ENCODE measurements at places on chromosomes 6 and 20.

DNA sequence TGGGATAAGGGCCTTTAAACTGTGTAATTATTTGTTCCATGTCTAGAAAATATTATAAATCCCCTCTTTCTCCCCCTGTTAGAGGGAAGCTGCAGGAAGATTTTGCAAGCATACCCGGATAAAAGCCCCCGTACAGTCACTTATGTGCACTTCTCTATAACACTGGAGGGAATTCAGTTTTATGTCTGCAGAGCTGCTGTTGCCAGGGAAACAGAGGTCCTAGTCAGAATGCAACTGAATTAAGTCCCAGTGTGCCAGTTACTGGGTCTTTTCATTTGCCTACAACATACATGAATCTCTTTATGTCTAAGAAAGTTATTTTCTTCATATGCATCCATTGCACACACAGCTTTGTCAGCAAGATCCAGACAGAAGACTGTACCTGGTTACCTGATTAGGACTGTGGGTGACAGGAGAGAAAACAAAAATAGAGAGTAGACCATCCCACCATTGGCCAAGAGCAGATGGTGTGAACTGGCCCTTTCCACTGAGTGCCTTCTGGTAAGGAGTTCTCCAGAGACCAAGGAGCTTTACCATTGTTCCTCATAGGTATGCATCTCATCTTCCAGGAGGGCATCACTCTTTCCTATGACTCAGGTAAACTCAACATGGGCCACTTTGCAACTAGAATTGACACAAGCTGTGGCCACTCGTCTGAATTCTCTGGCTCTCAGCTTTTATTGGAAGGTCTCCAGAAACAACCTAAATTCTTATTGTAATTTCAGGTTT, 180.8 kb upstream of the PHACTR1 start:
- DNase-seq = no peak

DNA sequence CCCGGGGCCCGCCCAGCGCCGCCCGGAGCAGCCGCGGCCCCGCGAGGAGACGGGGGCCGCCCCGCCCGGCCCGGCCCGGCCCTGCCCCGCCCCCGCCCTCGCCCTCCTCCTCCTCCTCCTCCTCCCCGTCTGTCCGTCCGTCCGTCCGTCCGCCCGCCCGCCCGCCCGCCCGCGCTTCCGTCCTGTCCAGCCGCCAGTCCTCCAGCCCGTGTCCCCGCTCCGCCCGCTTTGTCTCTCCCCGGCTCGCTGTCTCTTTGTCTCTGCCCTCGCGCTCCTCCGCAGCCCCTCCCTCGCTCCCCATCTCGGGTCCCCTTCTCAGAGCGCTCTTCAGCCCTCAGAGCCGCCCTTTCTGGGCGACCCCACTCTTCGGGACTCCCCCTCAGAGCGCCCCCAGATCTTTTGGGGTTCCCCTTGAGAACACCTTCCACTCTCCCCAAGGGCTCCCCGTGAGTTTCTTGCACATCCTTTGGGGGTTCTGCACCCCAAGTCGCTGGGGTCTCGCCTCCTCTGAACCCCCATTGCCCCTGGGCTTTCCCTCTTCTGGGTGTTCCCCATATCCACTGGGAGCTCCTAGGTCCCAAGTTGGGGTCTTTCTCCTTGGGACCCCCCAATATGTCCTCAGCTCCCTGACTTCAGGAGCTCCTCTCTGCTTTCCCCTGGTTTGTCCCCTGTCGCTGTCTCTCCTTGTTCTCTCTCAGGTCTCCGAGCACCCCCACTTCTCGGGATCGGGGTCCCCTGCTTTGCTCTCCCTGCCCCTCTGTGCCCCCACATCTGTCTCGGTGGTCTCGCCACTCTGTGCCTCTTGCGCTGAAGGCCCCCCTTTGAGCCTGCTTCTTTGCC, 79.5 kb upstream of the MYL9 start:
- DNase-seq = peak; percentile 38

GRCh38 chr6:70282312-70282918, 20.5 kb downstream of the COL9A1 start:
- no peak for DNase-seq

DNA sequence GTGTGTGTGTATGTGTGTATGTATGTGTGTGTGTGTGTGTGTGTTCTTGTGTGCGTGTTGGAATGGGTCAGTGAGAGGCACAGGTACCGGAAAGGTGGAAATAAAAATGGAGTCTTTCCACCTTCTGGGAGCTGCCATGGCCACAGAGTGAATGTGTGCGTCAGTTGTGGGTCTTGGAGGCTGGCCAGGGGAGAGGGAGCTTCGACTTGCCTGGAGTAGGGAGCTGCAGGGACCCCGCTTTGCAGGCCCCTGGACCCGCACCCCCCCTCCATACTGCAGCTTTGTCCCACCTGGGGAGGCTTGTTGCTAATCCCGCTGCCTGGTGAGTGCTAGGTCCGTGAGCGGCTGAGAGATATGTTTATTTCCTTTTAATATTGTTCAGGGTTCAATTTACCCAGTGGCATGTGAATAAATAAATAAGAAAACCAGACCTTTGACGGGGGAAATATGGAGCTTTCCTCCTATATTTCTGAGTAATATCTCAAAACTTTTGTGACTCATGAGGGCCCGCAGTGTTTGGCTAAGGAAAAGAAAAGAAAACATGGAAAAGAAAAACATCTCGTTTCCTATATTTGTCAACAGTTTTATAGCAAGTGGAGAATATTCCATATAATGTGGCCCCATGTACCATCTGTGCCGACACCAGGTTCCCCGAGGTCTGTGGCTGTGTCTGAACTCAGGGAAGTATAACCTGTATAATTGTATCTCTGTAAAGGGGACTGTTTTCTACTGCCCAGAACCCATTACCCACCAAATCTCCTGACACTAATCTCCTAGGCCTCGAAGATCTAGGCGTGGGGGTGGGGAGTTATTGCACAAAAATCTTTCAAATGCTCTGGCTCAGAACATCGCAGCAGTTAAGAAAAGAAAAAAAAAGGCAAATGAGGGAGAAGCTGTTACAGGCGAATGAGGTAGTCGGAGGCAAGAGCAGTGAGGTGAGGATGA, 24.6 kb upstream of the CCDC167 start:
- no peak for DNase-seq

- DNase-seq = no peak
These were observed 53.5 kb downstream of the BCAS4 start for GRCh38 chr20:50848341-50848808.

DNA sequence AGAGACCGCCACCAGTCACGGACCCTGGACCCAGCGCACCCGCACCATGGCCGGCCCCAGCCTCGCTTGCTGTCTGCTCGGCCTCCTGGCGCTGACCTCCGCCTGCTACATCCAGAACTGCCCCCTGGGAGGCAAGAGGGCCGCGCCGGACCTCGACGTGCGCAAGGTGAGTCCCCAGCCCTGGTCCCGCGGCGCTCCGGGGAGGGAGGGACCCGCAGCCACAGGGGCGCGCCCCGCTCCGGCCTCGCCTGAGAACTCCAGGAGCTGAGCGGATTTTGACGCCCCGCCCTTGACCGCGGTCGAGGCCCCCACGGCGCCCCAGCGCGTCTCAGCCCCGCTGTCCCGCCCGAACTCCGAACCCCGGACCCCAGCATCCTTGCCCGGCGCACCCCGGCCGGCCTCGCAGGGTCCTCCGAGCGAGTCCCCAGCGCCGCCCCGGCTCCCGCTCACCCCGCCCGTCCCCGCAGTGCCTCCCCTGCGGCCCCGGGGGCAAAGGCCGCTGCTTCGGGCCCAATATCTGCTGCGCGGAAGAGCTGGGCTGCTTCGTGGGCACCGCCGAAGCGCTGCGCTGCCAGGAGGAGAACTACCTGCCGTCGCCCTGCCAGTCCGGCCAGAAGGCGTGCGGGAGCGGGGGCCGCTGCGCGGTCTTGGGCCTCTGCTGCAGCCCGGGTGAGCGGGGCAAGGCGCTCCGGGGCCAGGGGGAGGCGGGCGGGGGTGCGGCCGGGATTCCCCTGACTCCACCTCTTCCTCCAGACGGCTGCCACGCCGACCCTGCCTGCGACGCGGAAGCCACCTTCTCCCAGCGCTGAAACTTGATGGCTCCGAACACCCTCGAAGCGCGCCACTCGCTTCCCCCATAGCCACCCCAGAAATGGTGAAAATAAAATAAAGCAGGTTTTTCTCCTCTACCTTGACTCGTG, at the start of gene OXT:
TSS of gene OXT (plus strand) at position 11 of the 920 bp plus-strand sequence. CDS start at position 47, 36 bp downstream.
- no peak for DNase-seq

- DNase-seq = peak; percentile 53
These were observed 396 bp downstream of the RNASET2 start for GRCh38 chr6:166955865-166956443.

DNA sequence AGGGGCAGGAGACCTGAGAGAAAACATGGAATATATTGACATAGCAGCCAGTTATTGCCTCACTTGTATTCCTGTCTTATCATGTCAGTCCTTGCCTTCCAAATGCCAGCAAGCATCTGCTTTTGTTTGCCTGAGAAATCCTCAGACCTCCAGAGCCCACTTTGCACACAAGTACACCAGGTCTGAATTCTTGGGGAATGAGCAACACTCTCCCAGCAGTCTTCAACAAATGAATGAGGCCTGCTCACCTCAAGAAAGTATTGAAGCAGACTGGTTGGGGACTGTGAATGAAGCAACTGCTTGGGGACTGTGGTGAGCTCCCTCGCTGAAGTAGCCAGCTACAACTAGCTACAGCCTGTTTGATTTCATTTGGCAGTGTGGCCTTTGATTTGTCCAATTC, 172.8 kb upstream of the SPTLC3 start:
- no peak for DNase-seq

GRCh38 chr20:24185791-24186190, 197.2 kb upstream of the GGTLC1 start:
- no peak for DNase-seq

DNA sequence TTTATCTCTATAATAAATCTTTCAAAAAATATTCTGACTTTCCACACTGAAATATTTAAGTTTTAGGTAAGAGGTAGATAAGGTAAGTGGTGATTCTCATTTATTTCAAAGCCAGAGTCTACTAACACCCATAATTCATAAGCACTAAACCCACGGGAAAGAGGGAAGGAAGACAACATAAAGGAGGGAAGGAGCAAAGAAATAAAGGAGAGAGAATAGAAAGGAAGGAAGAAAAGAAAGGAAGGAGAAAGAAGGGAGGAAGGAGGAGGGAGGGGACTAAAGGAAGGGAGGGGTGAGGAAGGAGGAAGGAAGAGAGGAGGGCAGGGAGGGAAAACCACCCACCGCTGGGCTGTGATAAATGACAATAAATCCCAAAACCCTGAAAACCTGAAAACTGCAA, 25.2 kb downstream of the MAP3K5 start:
- DNase-seq = no peak

DNA sequence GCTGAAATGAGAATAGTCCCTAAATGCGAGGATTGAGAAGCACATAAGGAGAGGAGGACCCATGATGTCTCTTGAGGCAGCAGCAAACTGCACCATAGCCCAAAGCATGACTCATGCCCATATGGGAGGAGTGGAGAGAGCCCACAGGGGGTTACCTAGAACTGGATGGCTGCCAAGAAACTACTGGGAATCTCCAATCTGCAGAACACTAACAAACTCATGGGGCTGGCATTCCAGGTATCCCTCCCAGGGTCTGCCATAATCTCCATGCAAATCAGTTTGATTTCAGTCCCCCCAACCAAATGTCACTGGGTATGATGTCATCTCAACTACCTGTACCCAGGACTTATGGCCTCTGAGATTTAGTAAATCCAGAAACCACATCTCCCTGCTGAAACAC, 410.5 kb downstream of the PTPRT start:
- no peak for DNase-seq

DNA sequence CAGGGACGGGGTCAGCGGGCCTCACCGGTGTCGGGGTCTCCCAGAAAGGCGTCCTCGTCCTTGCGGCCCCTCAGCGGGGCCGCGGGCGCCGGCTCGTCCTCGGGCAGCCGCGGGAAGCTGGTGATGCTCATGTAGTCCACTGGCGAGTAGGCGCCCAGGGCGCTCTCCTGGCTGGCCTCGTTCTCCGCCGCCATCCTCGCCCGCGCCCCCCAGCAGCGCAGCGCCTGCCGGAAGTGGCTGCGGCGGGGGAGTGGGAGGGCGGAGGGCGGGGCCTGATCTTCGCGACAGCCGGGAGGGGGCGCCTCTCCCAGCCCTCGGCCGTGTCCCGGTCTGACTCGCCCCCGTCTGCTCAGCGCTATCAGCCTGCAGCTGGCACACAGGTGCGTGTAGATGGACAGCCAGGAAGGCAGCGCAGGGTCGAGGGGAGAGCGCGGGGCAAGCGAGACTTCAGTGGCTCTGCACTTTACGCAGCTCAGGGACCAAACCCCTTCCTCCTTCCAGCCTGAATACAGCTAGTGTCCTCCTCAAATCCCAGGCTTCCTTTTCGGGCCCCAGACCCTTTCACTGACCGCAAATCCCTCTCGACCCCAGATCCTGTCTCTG, at the start of gene GGT7:
TSS of gene GGT7 (minus strand) at position 235 of the 603 bp plus-strand sequence. CDS start at position 194, 41 bp downstream.
- DNase-seq = peak; percentile 72

GRCh38 chr6:156336089-156336488, 441.1 kb upstream of the ARID1B start:
- DNase-seq = no peak

DNA sequence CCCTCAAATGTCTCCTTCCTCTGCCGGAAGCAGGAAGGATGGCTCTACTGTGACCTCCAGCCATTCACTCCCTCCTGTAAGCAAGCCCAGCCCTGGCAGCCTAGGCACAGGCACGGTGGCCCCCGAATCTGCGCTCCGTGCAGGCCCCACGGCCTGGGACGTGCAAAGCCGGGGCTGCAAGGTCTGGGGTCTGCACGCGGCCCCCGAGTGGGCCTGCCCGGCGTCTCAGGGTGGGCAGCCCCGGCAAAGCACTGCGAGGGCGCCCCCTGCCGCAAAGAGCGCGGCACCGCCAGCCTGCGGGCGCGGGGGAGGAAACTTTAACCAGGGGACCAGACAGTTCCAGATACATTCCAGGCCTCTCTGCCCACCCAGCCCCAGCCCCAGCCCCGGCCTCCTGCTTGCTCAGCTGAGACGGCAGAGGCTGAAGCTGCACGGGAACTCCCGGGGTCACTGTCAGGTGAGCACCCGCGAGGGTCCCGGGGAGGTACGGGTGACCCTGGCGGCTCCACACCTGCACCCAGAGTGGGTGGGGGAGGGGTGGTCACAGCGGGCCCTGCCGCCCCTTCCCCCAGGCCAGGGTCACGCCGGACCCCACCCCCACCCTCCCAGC, 98.8 kb downstream of the ASXL1 start:
- DNase-seq = no peak

- DNase-seq = no peak
These were observed 704.2 kb upstream of the CITED2 start for GRCh38 chr6:140078561-140079125.

DNA sequence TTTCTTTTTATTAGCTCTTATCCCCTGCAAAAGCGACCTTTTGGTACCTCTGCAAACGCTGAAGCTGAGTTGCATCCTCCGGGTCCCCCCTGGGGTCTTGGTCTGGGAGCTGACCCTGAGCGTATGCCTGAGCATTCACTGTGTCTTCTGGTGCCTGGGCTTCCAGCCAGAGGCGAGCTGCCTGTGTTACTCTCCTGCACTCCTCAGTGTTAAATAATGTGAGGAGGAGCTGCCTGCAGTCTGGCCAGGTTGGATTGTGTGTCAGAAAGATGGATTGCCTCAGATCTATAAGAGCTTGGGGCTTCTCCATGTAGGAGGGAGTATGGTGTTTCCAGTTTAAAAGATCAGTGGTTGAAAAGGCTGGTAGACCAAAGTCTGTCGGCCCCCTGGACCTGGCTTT, 8.7 kb upstream of the GMPR start:
- no peak for DNase-seq

Measured in NCI-H1436 (cell line).